ENCODE measurements at places on chromosomes 2 and 18. TPM values are rescaled to one million over a fixed set of nuclear protein-coding genes. Genes with fewer than 3 reads are reported as not detected.

HIBCH gene
- polyA plus RNA-seq: 73.1 TPM

ASXL2 gene
- 17.7 TPM for polyA plus RNA-seq

GAL3ST2 gene
- 0.31 TPM for polyA plus RNA-seq

PRSS56 gene
- not detected for polyA plus RNA-seq

DNAJC27 gene
- polyA plus RNA-seq: 11.4 TPM

OSBPL6 gene
- 5.4 TPM for polyA plus RNA-seq

HJURP gene
- 30.3 TPM for polyA plus RNA-seq

SMARCAL1 gene
- 33.5 TPM for polyA plus RNA-seq

UCN gene
- polyA plus RNA-seq: 2.0 TPM

ZC3H6 gene
- 8.2 TPM for polyA plus RNA-seq

ALPP gene
- not detected for polyA plus RNA-seq

- no peaks in the 10 kb centered on the region for H3K36me3 ChIP-seq
- H3K4me3 ChIP-seq: no peak overlapping the region
- no peak for DNase-seq
- H3K27me3 ChIP-seq: no peaks in the 10 kb centered on the region
Observed at GRCh38 chr2:118530976-118531375, 316.5 kb downstream of the EN1 start.

- H3K27me3 ChIP-seq: no peaks in the 10 kb centered on the region
- H3K4me3 ChIP-seq: no peak overlapping the region
- no peaks in the 10 kb centered on the region for H3K36me3 ChIP-seq
- H3K4me1 ChIP-seq: no peaks in the 10 kb centered on the region
- DNase-seq: no peak
- no peak overlapping the region for H3K27ac ChIP-seq
Observed at GRCh38 chr2:221671515-221671914, 99.4 kb upstream of the EPHA4 start.

GRCh38 chr2:113157118-113157896, 16.5 kb upstream of the PSD4 start:
- peaks cover 38% of the 10 kb centered on the region for H3K27me3 ChIP-seq
- peak; percentile 89 for DNase-seq
- H3K4me1 ChIP-seq: peaks cover 6% of the 10 kb centered on the region
- peak overlapping the region; percentile 49 for H3K4me3 ChIP-seq
- no peaks in the 10 kb centered on the region for H3K36me3 ChIP-seq

GRCh38 chr18:59145055-59145454, 5.4 kb downstream of the SEC11C start:
- no peak for DNase-seq
- H3K27me3 ChIP-seq: no peaks in the 10 kb centered on the region
- H3K27ac ChIP-seq: no peak overlapping the region
- H3K36me3 ChIP-seq: no peaks in the 10 kb centered on the region

- H3K27ac ChIP-seq: no peak overlapping the region
- no peaks in the 10 kb centered on the region for H3K36me3 ChIP-seq
- peak overlapping the region; percentile 13 for H3K4me3 ChIP-seq
- peaks cover 7% of the 10 kb centered on the region for H3K4me1 ChIP-seq
- DNase-seq: peak; percentile 67
- H3K27me3 ChIP-seq: peaks cover 79% of the 10 kb centered on the region
Observed at GRCh38 chr2:236177967-236178889, 10.0 kb upstream of the GBX2 start.

GRCh38 chr2:184611361-184612085, 13.2 kb downstream of the ZNF804A start:
- no peaks in the 10 kb centered on the region for H3K27me3 ChIP-seq
- H3K27ac ChIP-seq: no peak overlapping the region
- no peaks in the 10 kb centered on the region for H3K4me1 ChIP-seq
- H3K36me3 ChIP-seq: no peaks in the 10 kb centered on the region
- H3K4me3 ChIP-seq: no peak overlapping the region

DNA sequence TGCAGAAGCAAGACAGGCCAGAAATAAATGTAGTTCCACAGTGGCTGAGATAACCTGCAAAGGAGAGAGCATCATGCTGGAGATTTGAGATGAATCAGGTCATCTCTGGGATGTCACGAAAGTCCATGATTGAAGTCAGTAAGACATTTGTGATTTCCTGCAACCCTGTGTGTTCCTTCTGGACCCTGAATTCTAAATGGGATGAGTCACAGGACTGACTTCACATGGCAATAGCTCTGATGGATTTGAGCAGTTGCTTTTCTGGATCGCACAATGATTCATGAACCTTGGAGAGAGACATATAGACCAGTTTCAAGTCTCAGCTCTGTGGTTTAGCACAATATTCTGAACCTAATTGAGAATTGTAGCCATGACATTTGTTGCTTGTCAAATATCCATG, 102.9 kb downstream of the TSN start:
- H3K27ac ChIP-seq: no peak overlapping the region
- H3K27me3 ChIP-seq: no peaks in the 10 kb centered on the region
- no peak overlapping the region for H3K4me3 ChIP-seq
- DNase-seq: no peak
- H3K4me1 ChIP-seq: no peaks in the 10 kb centered on the region

DNA sequence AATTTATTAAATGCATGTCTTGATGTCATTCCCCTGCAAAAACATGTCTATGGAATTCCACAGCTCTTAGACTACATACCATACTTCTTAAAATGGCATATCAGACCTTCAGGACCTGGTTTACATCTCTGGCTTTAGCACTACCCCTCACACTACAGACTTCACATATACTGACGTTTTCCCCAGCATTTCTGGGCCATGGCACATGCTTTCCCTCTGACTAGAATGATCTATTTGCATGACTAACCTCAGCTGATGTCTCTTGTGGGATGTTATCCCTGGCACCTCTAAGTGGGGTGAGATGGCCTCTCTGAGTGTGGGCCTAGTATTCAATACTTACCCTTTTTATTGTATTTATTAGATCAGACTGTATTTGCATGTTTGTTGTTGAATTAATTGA, 381.6 kb downstream of the ERBB4 start:
- no peaks in the 10 kb centered on the region for H3K4me1 ChIP-seq
- H3K27me3 ChIP-seq: no peaks in the 10 kb centered on the region
- no peak for DNase-seq
- no peak overlapping the region for H3K27ac ChIP-seq
- no peaks in the 10 kb centered on the region for H3K36me3 ChIP-seq

- peak overlapping the region; percentile 91 for H3K27ac ChIP-seq
- peak; percentile 96 for DNase-seq
- peaks cover 12% of the 10 kb centered on the region for H3K4me1 ChIP-seq
- H3K4me3 ChIP-seq: peak overlapping the region; percentile 93
- no peaks in the 10 kb centered on the region for H3K36me3 ChIP-seq
Observed at GRCh38 chr2:46297546-46298271, 502 bp downstream of the EPAS1 start.

DNA sequence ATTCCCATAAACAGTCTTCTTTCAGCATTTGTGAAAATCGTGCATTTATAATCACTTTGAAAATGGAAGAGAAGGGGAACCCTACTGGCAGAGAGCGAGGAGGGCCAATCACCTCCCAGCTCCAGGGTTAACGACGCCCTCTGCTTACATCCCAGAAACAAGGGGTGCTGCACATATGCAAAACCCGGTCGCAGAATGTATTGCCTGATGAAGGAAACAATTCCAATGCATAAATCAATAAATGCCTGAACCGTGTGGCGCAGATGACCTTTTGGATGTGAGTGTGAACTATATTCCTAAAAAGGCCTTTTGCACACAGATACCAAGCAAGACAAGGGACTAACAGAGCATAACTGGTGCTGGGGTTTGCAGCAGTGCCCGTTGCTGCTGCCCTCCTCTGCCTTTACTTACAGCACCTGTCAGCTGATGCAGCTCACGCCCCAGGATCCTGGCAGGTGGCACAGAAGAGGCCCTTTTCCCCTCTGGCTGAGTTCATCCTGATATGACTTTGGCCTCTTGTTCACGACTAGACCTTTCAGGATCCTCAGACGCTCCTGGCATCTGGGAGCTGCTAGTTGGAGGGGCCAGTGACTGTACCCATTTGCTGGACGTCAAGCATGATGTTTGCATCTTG, 67.8 kb downstream of the MYT1L start:
- no peaks in the 10 kb centered on the region for H3K27me3 ChIP-seq
- no peaks in the 10 kb centered on the region for H3K36me3 ChIP-seq
- DNase-seq: no peak
- H3K27ac ChIP-seq: no peak overlapping the region
- no peak overlapping the region for H3K4me3 ChIP-seq
- H3K4me1 ChIP-seq: no peaks in the 10 kb centered on the region

DNA sequence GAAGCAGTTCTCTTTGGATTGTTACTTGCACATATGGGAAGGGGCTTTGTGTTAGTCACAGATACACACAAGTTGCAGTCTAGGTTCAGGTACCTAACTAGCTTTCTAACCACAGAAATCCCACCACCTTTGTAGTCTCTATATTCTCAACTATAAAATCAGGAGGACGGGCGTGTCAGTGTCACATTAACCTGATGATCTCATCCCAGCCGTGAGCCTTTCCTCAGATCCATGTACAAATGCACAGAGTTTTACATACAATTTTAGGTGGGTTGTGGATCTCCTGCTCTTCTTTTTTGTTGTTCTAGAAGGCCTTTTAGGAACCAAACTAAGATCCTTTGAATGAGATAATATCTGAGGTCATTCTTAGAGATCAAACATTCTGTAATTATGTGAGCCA, 94.0 kb downstream of the ZNF532 start:
- H3K36me3 ChIP-seq: peaks cover 25% of the 10 kb centered on the region
- no peak for DNase-seq
- no peak overlapping the region for H3K4me3 ChIP-seq
- H3K4me1 ChIP-seq: no peaks in the 10 kb centered on the region
- no peaks in the 10 kb centered on the region for H3K27me3 ChIP-seq
- no peak overlapping the region for H3K27ac ChIP-seq

DNA sequence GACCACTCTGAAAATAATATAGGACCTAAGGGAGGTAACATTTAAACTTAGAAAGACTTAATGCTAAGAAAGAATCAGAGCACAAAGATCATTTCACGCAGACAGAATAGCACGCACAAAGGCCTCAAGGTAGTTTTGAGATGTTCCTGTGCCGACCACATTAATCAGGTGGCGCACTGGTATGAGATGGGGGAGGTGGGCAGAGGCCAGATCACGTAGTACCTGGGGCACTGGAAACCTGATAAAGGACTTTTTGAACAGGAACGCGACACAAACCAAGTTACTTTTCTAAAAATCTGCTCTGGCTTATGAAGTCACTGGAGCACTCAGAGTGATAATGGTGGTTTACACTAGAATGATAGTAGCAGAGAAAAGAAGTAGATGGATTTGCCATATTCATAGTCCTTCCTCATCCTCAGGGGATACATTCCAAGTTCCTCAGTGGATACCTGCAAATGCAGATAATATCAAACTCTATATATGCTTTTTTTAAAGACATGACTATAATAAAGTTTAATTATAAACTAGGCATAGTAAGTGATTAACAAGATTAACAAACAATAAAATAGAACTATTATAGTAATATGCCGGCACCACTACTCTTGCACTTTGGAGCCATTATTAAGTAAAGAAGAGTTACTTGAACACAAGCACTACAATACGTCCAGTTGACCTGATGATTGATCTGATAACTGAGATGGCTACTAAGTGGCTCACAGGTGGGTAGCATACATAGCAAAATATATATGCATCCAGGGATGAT, 42.6 kb upstream of the CDCA7 start:
- no peaks in the 10 kb centered on the region for H3K36me3 ChIP-seq
- no peaks in the 10 kb centered on the region for H3K4me1 ChIP-seq
- H3K27ac ChIP-seq: no peak overlapping the region
- H3K27me3 ChIP-seq: no peaks in the 10 kb centered on the region
- no peak for DNase-seq

GRCh38 chr2:212953170-212953920, 198.1 kb downstream of the IKZF2 start:
- H3K4me3 ChIP-seq: no peak overlapping the region
- no peak overlapping the region for H3K27ac ChIP-seq
- no peaks in the 10 kb centered on the region for H3K27me3 ChIP-seq
- no peaks in the 10 kb centered on the region for H3K4me1 ChIP-seq

- H3K4me1 ChIP-seq: no peaks in the 10 kb centered on the region
- H3K4me3 ChIP-seq: no peak overlapping the region
- H3K27me3 ChIP-seq: no peaks in the 10 kb centered on the region
- H3K36me3 ChIP-seq: no peaks in the 10 kb centered on the region
- peak; percentile 10 for DNase-seq
- no peak overlapping the region for H3K27ac ChIP-seq
Observed at GRCh38 chr2:68589963-68590362, 53.4 kb upstream of the PROKR1 start.

DNA sequence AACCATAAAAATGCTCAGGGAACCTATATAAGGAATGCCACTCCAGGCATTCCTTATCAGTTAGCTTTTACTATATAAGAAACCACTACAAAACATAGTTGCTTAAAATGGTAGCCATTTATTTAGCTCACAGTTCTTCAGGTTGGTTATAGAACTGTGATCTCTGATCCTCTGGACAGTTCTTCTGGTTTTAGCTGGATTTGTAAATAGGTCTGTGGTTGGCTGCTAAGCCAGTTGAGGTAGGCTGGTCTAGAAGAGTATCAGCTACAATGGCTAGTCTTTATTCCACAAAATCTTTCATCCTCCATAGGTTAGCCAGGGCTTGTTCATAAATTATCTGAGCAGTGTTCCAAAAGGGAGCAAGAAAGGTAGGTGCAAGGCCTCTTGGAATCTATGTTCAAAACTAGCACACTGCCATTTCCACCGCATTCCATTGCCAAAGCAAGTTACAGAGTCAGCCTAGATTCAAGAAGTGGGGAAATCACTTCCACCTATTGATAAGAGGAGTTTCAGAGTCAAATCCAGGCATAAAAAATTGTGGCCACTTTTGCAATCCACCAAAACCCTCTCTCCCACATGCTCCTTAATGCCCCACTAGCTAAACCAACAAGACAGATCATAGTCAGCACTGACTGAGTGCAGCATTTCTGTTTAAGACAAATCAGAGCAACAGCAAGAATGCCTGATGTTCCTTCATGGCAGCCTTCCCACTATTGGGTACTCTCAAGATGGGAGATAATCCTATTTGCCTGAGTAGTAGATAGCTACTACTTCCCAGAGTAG, 146.4 kb downstream of the IRS1 start:
- no peak overlapping the region for H3K4me3 ChIP-seq
- no peaks in the 10 kb centered on the region for H3K36me3 ChIP-seq
- peaks cover 7% of the 10 kb centered on the region for H3K27me3 ChIP-seq
- peaks cover 18% of the 10 kb centered on the region for H3K4me1 ChIP-seq

DNA sequence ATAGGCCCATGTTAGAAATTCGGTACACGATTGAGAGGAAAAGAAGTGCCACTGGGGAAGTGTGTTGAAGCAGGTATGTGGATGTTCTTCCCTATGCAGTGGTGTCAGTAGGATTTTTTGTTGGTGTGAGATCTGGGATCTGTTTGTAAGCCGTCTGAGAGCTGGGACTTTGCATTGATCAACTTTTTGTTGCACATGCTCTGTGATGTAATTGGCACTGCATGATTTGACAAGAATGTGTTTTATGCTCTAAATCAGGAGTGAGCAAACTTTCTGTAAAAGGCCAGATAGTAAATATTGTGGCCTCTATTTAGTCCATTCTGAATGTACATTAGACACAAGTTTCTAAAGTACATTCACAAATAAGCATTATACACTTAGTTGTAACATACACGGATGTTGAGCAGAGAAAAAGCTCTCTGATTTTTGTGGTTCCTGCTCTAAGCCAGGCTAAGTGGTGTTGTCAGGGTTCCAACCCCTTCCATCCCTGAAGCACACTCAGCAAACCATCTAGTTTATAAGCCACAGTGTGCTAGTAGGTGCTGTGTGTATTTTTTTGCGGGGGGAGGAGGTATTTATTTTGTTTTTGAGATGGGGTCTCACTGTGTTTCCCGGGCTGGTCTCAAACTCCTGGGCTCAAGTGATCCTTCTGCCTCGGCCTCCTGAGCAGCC, 235.6 kb downstream of the NEDD4L start:
- H3K36me3 ChIP-seq: no peaks in the 10 kb centered on the region
- H3K27me3 ChIP-seq: no peaks in the 10 kb centered on the region
- no peak overlapping the region for H3K4me3 ChIP-seq
- H3K4me1 ChIP-seq: no peaks in the 10 kb centered on the region
- H3K27ac ChIP-seq: no peak overlapping the region

All from left lung (tissue), 14 donors.